ENCODE measurements at places on chromosomes 7 and 10.

GRCh38 chr10:3738855-3739350, 46.1 kb downstream of the KLF6 start:
- DNase-seq, result no peak

DNA sequence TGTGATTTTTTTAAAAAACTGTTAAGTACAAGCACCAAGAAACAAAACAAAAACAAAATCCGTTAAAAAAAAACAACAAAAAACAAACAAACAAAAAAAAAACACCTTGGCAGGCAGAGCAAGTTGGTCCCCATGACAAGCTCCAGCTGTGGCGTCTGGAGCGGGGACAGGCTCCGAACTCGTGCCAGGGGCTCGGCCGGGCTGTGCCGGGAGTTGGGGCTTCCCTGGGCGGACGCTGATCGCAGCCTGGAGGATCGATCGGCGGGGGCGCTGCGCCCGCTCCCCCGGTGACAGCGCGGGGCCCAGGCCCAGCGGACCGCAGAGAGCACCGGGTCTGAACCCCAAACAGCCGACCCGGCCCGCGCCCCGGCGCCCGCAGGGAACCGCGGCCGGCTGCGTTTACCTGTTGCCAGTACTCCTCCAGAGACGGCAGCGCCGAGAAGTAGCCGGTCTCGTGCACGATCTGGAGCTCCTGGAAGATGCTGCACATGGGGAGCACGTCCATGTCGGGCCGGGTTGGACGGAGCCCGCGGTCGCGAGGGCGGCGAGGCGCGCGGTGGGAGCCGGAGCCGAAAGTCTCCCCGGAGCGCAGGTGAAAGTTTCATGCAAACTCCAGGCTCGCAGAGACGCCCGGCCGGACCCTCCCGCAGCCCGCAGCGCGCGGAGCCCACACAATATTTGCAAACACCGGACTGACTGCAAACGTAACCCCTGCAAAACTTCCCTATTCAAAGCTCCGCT, at the start of gene KLF6:
KLF6 (minus strand) TSS at position 700 of the 741 bp plus-strand sequence; CDS start at position 505, 195 bp downstream.
- no peak for DNase-seq

GRCh38 chr10:1308962-1309616, 252.9 kb downstream of the WDR37 start:
- DNase-seq, result no peak

DNA sequence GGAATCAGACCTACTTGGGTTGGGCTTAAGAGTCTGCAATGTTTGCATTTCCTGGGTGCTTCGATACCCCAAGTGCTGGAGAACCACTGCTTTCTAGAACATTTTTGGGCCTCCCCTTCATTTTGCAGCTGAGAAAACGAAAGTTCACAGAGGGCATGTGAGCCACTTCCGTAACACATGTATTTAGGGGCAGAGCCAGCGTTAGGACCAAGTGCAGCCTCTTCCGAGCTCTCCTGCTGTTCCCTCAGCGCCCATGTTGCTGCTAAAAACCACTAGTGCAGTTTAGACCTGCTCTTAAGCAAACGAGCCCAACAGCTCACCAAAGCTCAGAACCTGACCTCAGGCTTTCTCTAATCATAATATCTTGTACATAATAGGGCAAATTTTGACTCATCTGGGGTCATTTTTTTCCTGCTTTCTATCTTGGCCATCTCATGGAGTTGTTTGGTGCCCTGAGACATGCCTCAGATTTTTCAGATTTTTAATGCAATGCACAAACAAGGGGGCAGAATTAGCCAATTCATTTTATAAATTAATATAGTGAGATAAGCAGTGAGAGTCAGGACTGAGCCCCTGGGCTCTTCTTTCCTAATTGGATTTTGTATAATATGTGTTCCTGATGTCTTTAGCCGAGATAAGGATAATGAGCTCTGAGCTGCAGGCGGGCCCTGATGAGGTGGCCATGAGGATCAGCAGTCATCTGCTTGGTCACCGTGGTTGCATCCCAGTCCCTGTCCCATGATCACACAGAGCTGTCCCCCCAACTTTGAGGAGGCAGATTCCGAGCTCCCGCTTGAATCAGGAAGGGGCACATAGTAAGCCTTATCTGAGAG, 12.9 kb downstream of the BAG3 start:
- DNase-seq, result no peak

DNA sequence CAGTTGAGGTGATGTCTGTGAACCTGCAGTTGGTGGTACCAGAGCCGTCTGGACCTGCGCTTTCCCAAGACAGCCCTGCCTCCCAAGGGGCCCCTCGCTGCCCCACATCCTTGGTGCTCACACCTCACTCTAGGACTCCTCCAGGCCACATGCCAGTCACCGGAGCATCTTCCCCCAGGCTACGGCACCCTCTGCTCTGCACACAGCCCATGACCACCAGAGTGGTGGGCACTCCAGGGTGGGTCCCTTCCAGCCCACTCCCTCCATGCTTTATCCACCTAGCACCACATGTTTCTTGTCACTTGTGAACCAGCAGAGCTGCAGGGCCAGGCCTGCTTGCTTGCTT, 183.7 kb upstream of the SH2B2 start:
- DNase-seq, result no peak

DNA sequence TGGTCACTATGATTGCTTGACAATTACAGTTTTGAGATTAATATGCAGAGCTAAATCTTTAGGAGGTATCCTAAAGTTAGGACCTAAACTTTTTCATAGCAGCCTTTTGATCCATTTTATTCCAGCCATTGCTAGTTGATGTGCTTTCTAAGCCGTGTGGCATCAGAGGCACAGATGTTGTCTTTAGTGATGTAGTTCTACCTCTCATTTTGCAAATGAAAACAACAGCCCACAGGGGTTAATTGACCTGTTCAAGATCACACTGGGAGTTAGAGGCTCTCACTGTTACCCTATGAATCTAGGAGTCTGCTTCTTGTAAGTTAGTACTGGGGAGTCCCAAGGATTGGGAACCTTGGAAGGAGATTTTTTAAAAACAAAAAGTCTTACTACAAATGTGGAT, 10.6 kb downstream of the AUTS2 start:
- no peak for DNase-seq

DNA sequence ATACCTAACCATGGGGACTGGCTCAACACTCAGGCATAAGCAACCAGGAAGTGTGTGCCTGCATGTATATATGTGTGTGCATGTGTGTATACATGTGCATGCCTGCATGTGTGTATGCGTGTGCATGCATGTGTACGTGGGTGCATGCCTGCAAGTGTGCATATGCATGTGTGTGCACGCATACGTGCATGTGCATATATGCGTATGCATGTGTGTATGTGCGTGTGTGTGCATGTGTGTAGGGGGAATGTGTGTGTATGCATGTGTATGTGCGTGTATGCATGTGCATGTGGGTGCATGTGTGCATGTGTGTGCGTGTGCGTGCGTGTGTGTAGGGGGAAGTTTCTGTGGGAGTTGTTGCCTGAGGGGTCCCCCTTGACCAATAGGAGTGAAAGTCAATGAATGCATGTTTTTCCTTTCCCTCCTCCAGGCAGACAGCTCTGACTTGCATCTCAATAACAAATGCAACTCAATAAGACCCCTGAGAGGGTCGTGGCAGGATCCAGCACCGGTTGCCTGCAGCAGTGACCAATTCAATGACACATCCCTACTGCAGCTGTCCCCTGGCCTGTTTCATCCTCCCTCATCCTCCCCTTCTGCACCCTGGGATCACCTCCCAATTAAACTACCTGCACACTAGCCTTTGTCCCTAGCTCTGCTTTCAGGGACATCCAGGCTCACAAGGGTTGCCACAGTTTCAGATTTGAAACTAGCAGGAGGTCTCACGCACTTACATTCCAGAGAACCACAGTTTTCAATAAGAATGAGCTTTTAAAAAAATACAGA, 27.0 kb upstream of the FZD8 start:
- DNase-seq, result no peak

- DNase-seq, result no peak
These were observed 5.1 kb upstream of the FAM133B start for GRCh38 chr7:92595281-92595680.

DNA sequence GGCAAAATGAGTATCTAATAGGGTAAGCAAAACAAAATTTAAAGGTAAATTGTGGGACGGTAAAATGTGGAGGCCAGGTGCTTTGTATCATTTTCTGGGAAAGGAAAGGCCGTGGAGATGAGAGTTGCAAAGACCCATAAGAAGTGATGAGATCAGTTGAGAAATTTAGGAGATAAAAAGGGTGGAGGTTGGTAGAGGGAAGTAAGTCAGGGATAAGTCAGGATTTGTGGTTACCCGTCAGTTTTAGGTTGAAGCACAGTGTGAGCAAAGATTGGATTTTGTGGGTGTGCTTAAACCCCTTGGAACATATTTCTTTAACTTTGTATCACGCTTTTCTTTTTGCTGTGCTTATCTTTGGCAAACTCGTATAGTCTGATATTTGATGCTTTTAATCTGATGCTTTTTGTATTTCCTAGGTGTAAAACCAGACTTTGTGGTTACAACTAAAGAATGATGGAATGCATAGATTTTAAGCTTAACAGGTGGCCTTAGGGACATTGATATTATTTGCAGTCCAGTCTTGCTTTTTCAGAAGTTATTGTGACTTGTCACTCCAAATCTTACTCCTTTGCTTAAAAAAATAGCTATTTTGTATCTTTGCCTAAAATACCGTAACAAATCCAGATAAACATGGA, 1.2 kb downstream of the BTRC start:
- no peak for DNase-seq

DNA sequence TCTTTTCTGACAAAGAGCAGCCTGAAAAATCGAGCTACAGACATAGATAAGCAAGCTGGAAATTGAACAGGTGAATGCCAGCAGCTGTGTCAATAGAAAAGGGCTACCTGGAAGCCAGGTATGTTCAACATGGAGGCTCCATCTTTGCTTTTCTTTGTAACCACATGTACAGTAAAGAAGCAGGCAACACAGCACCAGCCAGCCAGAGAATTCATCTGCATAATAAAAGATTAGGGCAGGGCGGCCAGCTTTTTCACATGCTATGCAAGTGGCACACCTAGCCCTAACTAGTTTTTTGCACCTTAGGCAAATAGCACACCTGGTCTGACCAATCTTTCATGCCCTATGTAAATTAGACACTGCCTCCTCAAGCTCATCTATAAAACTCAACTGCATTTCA, 25.7 kb downstream of the COG5 start:
- DNase-seq, result no peak

- no peak for DNase-seq
These were observed 460.0 kb upstream of the NRP1 start for GRCh38 chr10:33794460-33794859.

- no peak for DNase-seq
These were observed 443.7 kb upstream of the GRM3 start for GRCh38 chr7:86199881-86200614.

- no peak for DNase-seq
These were observed 8.1 kb downstream of the STK17A start for GRCh38 chr7:43590862-43591557.

DNA sequence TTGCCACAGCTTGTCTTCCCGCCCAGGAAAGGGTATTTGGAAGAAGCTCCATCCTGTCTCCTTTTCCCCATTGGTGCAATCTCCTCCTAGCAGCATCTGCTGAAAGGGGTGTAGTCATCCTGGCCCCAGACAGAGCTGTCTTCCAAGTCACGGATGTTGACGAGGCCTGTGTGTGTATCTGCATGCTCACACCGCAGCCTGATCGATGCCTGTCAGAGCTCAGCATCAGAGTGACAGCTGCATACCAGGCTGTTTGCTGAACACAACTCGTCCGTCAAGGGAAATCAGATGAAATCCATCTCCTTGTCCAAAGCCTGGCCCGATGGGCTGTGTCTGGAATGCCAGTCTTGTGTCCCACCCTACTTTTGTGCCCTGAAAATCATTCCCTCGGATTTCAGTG, 21.2 kb upstream of the LRRC4 start:
- DNase-seq, result no peak

DNA sequence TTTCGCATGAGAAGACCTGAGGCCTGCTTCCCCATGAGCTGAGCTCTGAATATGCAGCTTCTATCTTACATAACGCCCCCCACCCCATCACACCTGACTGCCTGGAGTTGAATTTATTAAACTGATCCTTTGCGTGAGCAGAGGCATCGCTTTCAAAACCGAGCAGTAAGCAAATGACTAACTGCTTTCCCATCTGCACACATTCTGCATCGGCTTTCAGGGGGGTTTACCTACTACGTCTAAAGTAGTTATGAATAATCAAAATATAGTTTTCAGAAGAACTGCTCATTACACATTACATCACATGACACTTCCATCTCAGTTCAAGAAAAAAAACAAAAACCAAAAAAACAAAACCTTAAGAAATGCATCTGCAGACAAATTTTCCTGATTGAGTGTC, 54.7 kb upstream of the EGR2 start:
- DNase-seq, result no peak

- DNase-seq, result no peak
These were observed 235.2 kb downstream of the DPP6 start for GRCh38 chr7:154287356-154287755.

DNA sequence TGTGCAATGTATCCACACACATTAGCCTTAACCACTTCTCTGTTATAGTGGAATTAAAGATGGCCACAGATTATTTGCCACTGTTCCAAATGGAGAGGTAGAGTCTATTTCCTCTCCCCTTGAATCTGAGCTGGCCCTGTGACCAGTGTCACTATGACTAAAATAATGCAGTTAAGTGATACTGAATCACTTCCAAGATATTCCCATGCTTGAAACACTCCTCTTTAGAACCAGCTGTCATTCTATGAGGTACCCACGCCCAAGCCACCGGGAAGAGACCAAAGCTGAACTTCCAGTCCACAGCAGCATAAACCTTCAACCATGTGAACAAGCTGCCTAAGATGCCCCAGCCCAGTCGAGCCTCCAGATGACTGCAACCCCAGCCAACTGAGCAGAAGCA, 2.1 kb upstream of the DHX32 start:
- DNase-seq, result no peak

GRCh38 chr7:35657125-35657524, 37.8 kb downstream of the HERPUD2 start:
- no peak for DNase-seq

DNA sequence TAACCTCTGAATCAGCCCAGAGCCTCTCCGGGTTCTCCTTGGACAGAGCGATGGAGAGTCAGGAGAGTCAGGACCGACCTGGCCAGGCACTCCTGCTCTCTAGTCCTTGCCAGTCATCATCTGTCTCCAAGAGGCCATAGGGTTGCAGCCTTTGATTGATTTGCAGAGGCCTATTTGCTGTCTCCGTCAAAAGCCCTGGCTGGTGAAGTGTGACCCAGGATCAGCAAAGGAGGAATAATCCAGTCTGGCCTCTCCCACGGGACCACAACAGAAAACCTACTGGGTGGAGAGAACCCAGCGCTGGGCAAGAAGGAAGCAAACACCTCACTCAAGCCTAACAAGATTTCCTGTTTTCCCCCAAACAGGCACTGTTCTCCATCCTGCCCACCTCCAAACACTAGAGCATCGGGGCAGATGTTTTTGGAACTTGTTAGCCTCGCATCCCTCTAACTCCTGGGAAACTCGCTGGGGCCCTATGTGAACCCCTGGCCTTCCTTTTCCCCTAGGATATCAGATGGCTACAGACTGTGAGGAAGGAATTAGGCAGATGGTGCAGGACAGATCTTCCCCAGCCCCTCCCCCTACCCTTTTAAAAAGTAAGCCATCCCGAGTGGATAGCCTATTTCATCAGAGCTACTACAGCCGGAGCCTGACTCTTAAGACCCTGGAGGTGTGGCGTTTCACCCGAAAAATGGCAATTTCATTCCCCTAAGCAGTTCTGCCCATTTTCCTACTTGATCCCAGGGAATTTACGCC, 54.3 kb downstream of the PODXL start:
- DNase-seq, result no peak
